ENCODE measurements at places on chromosomes 7 and 10.

GRCh38 chr7:94003446-94004023, 620 bp downstream of the BET1 start:
- no peak for DNase-seq

DNA sequence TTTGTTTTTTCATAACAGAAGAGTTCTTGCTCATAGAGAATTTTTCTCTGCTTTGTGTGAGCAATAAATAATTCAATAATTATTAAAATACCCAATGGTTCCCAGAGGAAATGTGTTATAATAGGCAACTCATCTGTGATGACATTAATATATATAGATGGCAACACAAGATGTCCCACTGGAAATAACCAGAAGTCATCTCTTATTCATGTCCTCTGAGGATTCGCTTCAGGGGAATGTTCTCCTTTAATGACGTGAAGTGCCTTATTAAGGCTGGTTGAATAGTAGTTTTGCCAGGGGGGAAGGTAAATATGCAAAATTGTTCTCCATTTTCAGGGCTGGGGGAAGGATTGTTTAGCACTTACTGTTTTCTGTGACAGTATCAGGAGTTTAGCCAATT, 3.1 kb downstream of the SLC39A12 start:
- DNase-seq: no peak

DNA sequence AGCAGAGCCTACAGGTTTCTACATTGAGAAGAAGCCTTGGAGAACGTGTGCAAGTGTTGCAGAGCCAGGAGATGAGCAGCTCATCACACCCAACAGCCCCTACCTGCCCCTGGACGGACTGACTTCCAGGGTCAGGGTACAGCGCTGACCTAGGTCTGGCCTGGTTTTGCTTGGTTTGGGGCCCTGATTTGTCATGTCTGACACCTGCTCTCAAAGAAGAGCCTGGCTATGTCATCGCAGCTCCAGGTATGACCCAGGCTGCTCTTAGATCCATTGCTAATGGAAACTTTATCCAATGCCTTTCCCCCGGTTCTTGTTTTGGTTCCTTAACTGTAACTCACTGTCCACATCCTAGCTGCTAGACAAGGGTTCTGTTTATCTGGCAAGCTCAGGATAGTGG, 149.5 kb downstream of the CXCL12 start:
- DNase-seq: no peak

GRCh38 chr10:74778436-74779094, 47.8 kb upstream of the KAT6B start:
- DNase-seq: no peak

DNA sequence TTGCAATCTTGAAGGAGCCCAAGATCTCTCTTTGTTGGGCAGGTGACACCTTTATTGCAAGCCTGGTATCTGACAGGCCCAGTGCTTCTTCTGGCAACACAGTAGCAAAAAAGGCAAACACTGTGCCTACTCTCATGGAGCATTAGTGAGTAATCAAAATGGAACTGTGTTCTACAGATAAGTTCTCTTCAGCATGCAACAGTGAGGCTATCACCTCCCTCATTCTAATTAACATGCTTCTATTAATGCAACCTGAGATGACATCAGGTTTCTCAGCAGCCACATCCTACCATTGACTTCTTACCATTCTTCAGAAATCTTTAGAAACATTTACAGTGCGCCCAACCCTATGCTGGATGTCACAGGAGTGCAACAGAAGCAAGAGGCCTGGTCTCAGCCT, 77.9 kb upstream of the KCNMA1 start:
- DNase-seq: no peak

DNA sequence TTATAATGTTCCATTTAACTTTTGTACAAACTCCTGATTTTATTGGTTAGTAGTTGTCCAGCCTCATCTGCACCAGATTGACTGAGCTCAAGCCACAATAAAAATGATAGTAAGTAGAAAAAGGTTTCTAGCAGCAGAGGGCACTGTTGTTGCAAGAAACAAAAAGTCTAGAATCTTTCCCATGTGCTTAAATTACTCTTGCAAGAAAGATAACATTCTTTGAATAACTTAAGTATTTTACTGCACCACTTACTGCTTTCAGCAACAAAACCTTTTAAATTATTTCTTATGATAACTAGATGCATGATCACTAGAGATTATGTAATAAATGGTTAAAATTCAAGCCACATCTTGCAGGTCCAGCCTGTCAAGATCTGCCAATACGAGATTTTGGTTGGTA, 27.0 kb downstream of the LMOD2 start:
- no peak for DNase-seq

- DNase-seq: no peak
These were observed 62.4 kb upstream of the MKRN1 start for GRCh38 chr7:140541513-140542227.

DNA sequence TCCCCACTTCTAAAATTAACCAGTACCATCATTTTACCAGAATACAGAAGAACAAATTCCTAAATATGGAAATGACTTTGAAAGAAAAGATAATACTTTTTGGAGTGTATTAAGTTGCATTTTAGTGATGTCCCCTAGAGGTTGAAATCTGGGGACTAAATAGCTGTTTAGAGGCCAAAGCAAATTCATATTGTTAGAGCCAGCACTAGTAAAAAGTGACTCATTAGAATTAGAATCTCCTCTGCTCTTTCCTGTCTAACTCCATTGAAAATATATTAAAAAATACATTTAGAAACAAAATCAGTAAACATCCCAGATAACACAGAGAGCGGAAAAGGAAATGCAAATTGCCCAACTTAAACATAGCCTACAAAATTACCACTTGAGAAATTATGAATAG, 1189.6 kb upstream of the C7orf33 start:
- DNase-seq: no peak

GRCh38 chr7:101021703-101022102, 1.8 kb downstream of the MUC17 start:
- DNase-seq: no peak

DNA sequence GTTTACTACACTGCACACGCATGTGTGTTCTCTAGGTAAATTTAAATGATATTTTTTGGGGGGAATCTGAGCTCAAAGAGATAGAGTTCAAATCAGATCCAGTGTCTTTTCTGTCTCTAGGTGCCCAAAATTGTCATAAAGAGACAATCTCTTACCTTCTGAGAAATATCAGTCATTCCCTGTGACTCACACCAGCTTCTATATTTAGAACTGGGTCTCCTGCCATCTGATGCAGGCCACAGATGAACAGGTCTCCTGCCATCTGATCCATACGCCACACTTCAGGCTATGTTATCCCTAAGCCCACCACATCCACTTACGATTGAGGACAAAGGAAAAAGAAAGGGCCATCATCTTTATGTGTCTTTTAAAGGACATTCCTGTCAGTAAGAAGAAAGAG, 136.3 kb upstream of the LAMB4 start:
- no peak for DNase-seq

- DNase-seq: no peak
These were observed 78.3 kb downstream of the PRTFDC1 start for GRCh38 chr10:24874133-24874532.

DNA sequence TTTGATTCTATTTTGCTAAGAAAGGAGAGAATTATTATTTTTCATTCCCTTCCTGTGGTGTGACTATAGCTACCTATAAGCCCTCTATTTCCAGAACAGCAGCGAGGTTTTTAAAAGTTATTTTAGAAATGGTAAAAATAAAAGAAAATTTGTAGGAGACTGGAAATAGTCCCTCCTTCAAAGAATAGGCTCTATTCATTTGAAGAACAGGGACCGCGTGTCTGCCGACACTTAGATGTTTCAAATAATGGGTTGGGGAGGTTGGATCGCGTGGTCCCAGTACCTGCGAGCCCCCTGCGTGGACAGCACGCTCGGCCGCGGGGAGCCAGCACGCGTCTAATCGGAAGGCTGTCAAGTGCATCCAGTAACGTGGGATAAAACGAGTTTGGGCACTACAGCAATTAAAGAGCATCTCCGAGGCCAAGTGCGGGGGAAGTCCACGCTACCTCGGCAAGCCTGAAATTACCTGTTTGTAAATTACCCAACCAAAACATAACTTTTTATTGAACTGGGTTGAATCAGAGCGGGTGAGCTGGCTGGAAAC, 1.0 kb downstream of the CACNA2D1 start:
- DNase-seq: no peak

- no peak for DNase-seq
These were observed 48.6 kb upstream of the NOBOX start for GRCh38 chr7:144452064-144452463.

DNA sequence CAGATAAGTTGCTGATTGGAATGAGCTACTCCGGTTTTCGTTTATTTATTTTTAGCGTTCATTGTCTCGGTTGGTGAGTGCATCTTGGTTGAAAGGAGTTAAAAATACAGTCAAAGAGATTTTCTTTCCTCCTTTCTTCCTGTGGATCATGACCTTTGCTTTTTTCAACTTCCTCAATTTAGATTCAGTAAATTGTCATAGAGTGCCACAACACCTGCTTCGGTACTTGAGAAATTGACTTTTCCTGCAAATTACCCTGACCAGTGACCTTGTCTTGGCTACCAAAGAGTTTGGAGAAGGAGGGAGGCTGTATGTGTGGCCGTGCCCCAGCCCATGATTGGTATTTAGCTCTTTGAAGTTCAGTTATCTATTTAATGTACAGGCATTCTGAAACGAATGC, 128.7 kb downstream of the FAM204A start:
- DNase-seq: no peak

- DNase-seq: no peak
These were observed 96.4 kb upstream of the MDFIC start for GRCh38 chr7:114825423-114825951.

DNA sequence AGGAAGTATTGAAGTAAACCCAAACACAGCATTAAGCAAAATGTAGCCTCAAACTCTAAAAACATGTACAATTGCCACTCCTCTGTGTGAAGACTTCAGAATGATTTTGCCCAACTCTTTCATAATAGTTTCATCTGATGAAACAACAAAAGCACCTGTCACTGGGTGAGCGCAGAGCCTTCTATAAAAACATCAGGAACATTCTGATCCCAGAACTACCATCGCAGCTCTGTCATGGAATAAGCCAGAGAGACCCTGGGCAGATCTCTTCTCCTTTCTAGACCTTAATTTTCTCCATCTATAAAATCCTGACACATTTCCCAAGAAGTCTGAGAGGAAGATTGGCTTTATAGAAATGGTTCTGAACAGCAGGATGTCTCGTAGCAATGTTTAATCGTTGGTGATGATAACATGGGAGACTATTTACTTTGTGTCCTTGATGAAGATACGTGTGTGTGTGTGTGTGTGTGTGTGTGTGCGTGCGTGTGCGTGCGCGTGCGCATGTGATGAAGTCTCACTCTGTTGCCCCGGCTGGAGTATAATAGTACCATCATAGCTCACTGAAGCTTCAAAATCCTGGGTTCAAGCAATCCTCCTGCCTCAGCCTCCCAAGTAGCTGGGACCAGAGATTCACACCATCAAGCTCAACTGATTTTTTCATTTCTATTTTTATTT, 198.0 kb downstream of the KIAA1217 start:
- no peak for DNase-seq

- DNase-seq: no peak
These were observed 76.9 kb downstream of the PIP4K2A start for GRCh38 chr10:22637491-22637890.

DNA sequence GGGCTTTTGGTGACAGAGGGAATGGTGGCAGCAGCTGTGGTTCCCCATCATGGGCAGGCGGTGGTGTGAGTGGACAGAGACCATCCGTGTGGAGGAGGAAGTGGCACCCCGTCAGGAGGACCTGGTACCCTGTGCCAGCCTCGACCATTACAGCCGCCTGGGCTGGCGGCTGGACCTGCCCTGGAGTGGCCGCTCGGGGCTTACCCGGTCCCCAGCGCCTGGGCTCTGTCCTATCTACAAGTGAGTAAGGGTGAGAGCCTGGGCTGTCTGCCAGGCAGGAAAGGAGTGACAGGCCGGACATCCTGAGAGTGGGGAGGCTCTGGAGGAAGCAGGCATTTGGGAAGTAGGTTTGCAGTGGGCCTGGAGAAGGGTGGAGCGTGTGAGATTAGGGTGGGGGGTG, 2.9 kb upstream of the ZNF467 start:
- peak; percentile 85 for DNase-seq

DNA sequence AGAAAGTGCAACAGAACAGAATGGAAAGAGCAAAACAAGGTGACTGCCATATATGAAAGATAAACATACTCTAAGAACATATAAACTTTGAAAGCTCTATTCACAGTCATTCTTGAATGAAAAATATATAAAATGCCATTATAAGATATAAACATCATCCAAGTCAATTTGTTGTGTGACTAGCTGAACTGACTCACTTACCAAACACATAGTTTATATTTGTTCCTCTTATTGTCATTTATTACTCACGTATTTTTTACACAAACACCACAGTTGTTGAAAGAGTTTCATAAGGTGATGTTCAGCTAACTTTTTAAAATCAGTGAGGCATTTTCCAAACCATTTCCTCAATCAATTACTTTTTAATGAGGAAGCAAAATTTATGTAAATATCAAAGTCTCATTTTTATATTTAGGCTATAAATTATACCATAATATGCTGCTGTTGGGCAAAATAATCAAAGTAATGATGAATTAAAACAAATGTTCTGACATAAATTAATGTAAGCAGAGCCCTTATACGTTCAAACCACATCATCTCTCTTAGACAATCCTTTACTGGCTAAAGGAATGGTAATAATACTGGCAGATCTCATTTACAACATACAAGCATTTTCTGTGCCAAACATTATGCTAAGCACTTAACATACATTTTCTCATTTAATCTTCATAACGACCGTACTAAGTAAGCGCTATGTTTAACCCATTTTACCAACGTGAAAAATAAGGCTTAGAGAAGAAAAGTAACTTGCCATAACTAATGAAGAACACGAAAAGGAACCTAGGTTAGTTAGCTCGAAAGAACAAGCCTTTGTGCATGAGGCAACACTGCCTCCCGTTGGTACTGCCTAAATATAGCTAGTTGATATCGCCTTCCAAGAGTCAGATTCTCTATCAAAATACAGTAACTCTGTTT, 7.3 kb downstream of the LRRN3 start:
- no peak for DNase-seq

GRCh38 chr7:121401896-121402295, 5.8 kb upstream of the FAM3C start:
- DNase-seq: no peak

- no peak for DNase-seq
These were observed 104.2 kb upstream of the TMEM72 start for GRCh38 chr10:44806950-44807349.

GRCh38 chr7:80542398-80542797, 30.5 kb upstream of the GNAT3 start:
- no peak for DNase-seq

- DNase-seq: no peak
These were observed 299.9 kb downstream of the AHR start for GRCh38 chr7:17598305-17598704.

- no peak for DNase-seq
These were observed 113.3 kb upstream of the CREB5 start for GRCh38 chr7:28298870-28299518.

- no peak for DNase-seq
These were observed 22.8 kb downstream of the SPOCK2 start for GRCh38 chr10:72065439-72066025.

- no peak for DNase-seq
These were observed 147.7 kb upstream of the AKR1E2 start for GRCh38 chr10:4678023-4678950.

- no peak for DNase-seq
These were observed 175.8 kb upstream of the SORCS1 start for GRCh38 chr10:107340326-107340725.
